ENCODE measurements at places on chromosomes 7 and 10.

- peak; percentile 54 for DNase-seq
Measured at GRCh38 chr10:73251683-73252444, 580 bp downstream of the MRPS16 start.

- no peak for DNase-seq
Measured at GRCh38 chr10:26689399-26689798, 8.1 kb upstream of the PDSS1 start.

DNA sequence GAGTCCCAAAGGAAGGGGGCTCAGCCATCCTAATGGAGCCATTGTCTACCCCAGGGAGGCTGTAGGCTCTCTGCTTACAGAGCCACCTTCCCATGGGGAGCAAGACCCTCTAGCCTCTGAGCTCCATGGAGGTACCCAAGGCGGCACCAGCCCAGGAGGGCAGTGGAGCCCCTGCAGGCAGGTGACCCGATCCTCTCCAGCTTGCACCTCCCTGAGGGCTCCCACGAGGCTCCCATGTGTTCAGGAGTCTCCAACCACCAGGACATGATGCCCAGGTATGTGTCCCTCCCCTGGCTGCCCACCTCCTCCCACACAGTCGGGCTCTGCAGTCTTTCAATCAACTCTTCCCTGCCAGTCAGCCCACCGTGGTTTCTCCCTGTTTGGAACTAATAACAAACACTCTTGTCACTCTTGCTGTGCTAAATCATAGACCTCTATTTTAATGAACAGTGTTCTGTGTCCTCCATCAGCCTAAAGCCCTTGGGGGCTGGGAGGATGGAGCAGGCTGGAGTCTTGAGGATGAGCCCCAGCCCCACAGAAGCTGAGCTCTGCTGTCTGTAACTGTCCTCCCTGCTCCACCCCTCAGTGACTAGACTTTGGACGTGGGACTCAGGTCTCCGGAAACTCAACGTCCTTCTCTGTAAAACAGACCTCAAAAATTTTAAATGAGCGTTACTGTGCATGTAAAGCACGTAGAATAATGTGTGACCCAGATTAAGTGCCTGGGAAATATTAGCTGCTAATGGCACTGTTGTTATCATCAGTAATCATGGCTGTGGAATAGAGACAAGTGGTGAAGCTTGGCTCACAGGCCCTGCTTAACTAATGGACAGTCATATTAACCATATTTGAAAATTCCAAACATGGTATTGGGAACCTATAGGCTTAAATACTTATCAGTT lies 298.9 kb downstream of the WDR37 start:
- DNase-seq: no peak

- DNase-seq: no peak
Measured at GRCh38 chr10:63539994-63540393, 18.8 kb downstream of the REEP3 start.

GRCh38 chr7:112116894-112117293 lies 89.3 kb downstream of the DOCK4 start:
- DNase-seq: no peak

DNA sequence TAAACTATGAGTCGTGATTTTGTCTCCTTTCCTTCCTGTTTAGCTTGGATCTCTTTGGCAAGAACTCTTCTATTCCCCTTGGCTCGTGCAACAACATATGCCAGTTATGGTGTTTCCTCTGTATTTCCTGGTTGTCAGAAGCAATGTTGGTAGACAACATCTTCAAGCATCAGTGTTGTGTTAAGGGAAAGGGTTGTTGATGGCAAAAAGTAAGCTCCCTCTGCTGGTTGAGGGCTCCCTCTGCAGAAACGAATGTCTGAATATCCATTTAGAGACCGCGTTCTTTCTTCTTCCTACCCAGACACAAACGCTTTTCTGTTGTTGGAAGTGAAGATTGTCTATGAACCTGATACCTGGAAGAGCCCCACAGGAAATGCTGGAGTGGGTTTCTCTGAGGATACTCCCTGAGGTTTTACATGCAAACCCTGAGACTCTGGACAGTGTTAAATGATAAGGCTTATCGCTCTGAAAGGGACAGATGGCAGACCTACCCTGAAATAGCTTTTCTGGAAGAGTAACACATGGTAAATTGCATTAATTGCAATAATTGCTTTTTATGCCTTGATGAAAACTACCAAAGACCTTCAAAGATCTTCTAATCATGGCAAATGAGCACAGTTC lies 23.5 kb upstream of the C1QL3 start:
- DNase-seq: peak; percentile 73

GRCh38 chr10:63058236-63058635 lies 74.9 kb upstream of the NRBF2 start:
- no peak for DNase-seq

DNA sequence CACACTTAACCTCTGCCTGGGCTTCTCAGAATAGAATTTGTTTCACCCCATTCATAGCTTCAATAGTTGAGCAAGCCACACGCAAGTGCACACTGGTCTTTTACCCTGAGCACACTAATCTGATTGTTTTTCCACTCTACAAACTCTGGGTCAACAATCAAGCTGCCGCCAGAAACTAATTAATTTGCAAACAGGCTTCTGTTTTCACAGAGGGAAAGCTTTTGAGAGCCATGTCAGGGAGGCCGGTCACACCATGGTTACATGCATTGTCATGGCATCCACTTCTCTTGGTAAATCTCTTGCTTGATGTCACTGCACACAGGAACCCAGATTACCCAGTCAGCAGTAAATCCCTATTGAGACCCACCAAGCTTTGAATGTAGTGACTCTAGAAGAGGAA lies 154.2 kb downstream of the SEMA3A start:
- no peak for DNase-seq

GRCh38 chr7:81209059-81209458 lies 290.2 kb upstream of the SEMA3C start:
- DNase-seq: no peak

DNA sequence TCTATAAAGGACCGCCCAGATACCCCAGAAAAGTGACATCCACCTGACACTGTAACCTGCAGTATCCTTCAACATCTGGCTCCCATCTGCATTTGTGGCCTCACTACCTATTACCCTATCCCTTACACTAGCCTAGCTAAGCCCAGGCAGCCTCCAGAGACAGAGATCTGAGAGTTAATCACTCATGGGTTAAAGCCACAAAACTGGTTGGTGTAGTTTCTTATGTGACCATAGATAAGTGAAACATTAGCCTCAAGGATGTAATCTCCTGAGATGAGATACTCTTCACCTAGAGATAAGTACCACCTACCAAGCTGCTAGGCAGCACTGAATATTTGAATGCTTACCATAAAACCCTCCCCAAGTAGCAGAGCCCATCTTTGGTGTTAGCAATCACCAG lies 35.4 kb downstream of the CTTNBP2 start:
- DNase-seq: no peak

- no peak for DNase-seq
Measured at GRCh38 chr7:14309432-14309831, 320.0 kb upstream of the ETV1 start.
